ENCODE measurements at places on chromosomes 3 and 15.

DNA sequence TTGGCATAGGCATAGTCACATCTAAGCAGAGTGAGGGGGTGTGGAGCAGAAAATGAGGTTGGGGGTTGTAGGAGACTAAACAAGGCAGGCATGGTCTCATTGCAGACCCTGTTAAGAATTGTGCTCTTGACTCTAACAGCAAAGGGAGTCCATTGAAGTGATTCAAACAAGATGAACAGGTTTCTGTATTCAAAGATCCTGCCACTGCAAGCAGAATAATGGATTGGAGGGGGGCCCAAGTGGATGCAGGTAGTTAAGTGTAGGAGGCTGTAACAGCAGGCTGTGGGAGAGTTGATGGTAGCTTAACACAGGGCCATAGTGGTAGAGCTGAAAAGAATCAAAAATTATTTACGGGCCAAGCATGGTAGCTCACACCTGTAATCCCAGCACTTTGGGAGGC lies 34.4 kb downstream of the CASR start:
- no peak for DNase-seq

GRCh38 chr3:140424726-140425125 lies 253.1 kb upstream of the TRIM42 start:
- no peak for DNase-seq

- no peak for DNase-seq
These were observed 167.3 kb upstream of the NDN start for GRCh38 chr15:23854203-23854911.

DNA sequence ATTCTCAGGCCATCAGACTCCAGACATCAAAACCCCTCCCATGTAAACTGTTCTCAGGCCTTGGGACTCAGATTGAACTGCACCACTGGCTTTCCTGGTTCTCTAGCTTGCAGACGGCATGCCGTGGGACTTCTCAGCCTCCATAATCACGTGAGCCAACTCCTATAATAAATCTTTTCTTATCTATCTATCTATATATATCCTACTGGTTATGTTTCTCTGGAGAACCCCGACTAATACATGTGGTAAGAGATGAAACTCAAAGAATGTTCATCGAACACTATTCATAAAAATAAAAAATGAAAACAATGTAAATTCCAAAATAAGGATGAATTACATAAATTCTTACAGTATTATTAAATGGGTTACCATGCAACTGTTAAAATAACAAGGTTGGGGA lies 84.5 kb upstream of the NTRK3 start:
- DNase-seq: no peak
